ENCODE measurements at places on chromosomes 2 and 18.

DNA sequence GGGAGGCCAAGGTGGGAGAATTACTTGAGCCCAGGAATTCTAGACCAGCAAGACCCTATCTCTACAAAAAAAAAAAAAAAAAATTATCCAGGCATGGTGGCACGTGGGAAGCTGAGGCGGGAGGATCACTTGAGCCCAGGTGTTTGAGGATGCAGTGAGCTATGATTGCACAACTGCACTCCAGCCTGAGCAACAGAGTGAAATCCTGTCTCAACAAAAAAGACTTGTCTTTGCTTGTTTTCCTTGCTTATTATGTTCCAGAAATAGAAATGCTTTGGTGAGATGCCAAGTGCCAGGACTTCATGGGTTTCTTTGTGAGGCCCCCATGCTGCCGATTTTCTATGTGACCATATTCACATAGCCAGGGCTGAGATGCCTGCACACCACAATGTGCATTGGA lies 9.0 kb downstream of the DCDC2C start:
- DNase-seq: no peak

GRCh38 chr2:231384970-231385369 lies 10.5 kb upstream of the B3GNT7 start:
- DNase-seq: no peak

DNA sequence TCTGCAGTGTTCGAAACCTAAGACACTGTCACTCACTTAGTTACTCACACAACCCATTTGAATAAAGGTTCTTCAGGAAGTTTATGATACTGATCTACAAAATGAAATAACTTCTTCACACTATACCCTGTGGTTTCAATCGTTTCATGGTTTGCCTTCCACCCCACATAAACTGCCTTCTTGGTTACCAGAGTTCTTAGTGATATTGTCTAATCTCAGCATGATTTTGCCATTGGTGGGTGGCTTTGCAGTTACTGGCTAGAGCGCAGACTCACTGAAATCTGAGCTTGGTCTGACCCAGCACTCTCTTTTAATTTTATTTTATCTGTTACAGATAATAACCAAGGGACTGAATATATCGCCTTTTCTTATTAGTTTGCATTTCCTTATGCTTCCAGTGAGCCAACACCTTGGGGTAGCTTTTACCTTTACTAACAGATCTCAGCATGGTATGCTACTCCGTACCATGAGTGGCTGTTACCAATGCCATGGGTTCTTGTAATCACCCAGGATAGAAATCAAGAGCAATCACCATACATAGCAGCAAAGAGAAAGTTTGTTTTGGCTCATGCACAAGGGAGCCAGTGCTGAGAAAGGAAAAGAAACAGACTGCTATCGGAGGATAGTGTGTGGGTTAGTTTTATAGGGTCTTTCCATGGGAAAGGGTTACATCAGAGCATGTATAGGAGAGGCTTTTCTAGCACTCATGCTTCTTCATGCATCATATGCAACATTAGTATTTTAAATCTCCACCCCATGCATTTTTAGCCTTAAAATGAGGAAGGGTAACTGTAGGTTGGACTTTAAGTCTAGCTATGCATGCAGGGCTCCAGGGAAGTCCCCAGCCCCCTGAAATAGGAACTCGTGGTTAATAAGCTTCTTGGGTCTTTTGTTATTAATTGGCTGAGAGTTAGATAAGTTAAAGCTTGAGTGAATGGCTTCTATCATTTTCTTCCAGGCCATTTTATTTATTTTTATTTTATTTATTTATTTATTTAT lies 33.3 kb downstream of the ANXA4 start:
- no peak for DNase-seq

DNA sequence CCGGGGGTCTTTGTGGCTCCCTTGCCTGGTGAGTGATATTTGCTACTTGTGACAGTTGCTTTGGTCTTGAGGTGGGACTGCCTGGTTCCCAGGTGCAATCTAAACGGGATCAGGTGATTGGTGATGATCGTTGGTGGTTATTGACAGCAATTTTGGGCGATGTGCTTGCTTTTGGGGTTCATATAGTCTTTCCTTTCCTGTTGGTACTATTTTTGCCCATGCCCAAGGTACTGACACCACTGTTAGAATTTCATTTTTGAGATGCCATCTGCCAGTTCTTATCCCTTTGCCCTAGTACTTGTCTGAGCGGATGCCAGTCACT lies 573 bp downstream of the WDR7 start:
- no peak for DNase-seq

- no peak for DNase-seq
Measured at GRCh38 chr2:149331023-149331400, 625 bp downstream of the LYPD6 start.

DNA sequence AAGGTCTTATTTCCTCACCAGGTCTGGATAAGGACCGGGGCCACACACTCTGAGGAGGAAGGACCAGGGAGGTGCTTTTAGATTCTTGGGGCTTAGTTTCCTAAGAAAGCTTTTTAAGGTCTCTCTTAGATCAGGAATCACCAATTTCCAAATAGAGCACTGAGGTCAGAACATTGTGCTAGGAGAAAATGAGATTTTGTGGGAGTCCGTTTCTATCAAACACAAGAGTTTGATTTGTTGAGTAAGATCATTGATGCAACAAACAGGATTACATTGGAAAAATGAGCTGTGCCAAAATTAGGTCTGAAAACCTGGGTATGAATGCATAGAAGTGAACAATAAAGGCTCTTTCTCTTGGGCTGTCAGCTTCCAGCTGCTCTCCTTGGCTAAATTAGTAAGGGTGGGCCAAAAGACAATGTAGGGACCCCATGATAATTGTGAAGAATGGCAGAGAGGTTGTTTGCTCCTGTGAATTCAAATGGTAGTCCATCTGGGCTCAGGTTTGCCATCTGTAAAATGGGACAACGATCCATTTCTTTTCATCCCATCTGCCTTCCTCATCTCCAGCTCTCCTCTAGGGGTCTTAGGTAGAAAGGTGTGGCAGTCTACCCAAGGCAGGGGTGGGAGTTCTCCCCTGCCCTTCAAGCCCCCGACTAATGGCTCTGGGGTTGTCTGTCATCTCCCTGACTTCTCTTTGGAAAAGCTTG lies 20.0 kb downstream of the IGFBP2 start:
- no peak for DNase-seq

GRCh38 chr2:119694470-119694844 lies 15.5 kb downstream of the TMEM177 start:
- DNase-seq: no peak

DNA sequence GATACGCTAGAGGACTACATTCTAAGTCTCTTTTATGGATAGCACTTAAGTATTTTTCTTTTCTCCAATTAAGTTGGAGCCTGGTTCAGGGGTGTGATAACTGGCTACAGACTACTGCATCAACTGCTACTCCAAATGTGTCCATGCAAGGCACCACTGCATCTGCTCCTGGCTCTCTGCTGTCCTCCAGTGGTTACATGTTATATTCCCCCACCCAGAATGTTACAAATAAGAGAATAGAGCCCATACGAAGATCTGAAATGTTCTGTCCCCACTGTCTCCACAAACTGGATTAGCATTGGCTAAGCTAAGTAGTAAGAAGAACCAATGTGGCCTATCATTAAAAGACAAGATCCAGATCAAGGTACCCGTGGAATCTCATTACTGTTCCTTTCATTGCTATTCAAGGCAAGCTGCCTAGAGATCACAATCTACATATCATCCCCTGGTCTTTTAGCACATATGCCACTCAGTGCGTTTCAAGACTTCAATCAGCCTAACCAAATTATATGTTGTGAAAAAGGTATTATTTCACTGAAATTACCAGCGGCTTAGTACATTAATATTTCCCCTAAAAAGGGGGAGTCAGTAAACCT lies 308.3 kb upstream of the SLC8A1 start:
- no peak for DNase-seq

DNA sequence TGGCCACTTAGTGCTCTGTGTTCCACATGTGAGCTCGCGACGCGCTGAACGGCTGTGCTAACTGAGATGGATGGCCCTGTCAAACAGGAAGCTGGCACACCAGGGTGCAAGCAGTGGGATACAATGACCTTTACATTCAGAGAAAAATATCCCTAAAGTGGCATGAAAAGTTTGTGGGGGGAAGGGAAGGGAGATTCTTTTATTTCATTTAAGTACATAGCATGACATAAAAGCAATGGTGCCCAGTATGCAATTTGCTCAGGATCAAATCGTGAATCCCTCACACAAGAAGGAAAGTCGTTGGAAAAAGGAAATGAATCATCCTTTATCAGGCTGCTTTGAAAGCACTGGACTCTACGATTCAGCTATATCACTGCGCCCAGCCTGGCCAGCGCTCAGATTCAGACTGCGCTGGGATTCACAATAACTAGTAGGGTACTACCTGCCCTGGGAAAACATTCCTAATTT lies 26.0 kb downstream of the SATB2 start:
- no peak for DNase-seq

DNA sequence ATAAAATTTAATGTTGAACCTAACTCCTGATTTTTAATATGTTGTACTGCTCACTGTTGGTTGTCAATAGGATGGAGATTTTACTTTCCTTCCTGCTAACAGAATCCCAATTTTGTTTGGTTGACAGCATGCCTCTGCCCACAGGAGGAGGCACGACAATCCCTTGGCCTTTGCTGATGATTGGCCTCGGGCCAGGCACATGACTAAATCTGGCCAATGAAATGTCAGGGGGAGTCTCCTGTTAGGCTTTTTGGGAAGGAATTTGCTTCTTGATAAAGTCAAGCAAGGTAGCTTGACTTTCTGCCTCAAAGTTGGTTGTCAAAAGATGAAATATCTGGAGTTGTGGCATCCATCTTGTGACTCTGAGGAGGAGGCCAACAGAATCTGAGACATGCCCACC lies 6.8 kb upstream of the TGFA start:
- no peak for DNase-seq

DNA sequence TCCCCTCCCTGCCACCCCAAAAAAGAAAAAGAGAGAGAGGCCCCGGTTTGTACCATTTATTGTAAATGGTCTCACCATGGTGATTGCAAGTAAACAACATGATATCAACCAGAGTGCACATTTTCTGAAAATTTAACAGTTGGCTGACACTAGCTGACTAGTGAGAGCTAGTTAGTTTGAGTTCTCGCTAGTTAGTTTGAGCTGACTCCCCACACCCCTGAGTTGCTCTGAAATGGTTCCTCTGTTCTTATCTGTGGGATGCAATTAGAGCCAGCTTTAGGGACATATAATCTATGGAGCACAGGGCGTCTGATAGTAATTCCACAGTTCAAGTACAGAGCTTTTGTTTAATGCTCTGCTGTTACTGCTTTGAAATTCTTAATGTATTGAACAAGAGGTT lies 13.1 kb downstream of the CASP10 start:
- no peak for DNase-seq

- DNase-seq: no peak
Measured at GRCh38 chr2:97740590-97741182, 27.3 kb downstream of the ZAP70 start.

DNA sequence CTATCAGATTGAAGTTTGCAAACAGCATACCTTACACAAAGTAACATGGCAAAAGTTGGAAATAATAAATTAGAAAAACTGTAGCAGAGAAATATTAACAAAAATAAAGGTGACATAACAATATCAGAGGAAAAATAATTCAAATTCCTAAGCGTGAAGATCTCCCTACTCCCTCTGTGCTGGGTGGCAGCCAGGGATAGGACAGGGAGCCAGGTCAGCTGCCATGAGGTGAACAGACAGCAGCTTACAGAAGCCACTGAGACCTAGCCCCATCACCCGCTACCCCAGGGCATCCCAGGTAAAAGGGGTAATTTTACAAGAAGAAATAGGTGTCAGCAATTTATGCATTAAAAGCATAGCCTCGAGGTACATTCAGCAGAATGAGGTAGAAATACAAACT lies 423.8 kb upstream of the HS6ST1 start:
- DNase-seq: no peak

DNA sequence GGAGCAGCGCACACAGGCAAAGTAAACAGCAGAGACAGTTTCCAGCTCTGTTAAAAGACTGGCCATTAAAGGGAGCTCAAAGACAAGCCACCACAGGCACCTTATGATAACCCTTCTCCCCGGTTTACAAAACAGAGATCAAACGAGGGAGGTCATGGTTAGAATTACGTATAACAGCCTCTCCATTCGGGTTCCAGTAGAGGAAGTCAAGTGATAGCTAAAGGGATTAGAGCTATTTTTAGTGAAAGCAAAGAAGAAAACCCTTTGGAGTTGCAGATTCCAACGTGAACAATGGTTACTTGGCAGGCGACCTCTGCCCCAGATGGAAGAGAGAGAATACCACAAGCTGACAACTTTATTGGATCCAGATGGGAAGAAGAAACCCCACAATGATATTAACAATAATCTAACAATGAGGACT lies 31.2 kb upstream of the EDAR start:
- DNase-seq: no peak

DNA sequence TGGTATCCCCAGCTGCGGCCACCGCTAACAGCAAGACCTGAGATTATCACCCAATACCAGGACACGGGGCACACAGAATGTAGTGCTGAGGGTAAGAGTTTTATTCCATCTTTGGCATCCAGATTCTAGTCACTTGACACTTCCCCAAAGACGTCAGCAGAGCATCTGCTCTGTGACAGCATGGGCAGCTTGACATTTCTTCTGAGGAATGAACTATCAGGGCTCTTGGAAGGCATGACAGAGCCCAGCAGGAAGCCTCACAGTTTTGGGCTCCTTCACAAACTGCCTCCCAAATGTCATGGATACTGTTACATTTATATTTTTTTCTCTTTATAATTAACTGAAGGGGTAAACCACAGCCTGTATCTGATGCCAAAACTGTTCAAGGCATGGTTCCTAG lies 1010.7 kb downstream of the TDRD15 start:
- DNase-seq: no peak

DNA sequence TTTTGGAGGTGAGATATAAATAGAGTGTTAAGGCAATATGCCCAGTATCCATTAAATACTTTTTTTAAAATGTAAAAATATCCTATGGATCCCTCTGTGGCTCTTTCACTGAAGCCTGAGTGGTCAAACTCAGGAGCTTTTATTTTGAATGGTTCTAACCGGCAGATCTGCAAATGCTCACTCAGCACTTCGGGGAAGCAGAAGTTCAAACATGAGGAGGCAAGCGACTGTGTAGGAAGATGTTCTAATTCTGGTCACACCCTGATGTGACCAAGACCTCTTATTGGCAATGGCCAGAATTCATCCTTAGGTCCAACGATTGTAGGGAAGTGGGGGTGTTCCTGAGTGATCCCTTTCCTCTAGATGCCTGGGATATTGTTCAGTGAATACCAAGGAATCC lies 168.8 kb downstream of the CDCA7 start:
- DNase-seq: no peak

GRCh38 chr2:174070281-174070680 lies 105.1 kb upstream of the SP3 start:
- DNase-seq: no peak

DNA sequence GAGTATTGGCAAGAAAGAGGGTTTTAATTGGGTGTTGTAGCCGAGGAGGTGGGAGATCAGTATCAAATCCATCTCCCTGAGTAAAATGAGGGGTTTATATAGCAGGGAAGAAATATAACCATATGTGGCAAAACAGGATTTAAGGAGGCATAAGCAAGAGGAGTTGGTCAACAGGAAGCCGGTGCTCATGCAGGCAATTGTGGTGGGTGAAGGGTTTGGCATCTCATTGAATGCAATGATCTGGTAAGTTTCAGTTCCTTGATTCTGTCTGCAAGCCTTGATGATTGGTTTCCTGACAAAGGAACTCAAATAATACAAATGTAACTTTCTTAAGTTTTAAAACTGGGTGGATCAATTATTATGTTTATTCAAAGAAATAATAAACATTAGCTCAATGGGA lies 564.4 kb upstream of the LINC00305 start:
- DNase-seq: no peak

All from stimulated activated CD8-positive, alpha-beta memory T cell treated with anti-CD3 and anti-CD28 coated beads, Interleukin-2, amount 100 ng/mL, for 1 hour (primary cell).